ENCODE measurements at places on chromosomes 16 and 17. TPM values are rescaled to one million over a fixed set of nuclear protein-coding genes. Genes with fewer than 3 reads are reported as not detected.

RCVRN gene
- polyA plus RNA-seq, result 0.17 TPM

SLC13A2 gene
- 7.1 TPM for polyA plus RNA-seq

HIGD1B gene
- polyA plus RNA-seq, result 1.0 TPM

DNA sequence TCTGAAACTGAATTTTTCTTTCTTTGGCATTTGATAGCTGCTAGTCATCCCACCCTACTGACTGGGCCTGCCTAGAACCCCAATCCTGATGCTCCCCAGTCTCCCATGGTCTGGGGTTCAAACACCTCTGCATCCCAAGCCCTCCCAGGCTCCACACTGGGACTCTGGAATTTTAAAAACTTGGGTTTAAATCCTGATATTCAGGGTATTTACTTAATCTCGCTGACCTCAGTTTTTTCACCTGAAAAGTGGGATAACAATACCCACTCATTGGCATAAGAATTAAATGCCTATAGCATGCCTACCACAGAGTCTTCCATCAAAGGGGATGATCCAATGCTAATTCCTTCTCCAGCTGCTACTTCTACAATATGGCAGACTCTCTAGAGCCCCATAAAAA, 264.4 kb downstream of the NPIPA8 start:
- DNase-seq, result no peak

DNA sequence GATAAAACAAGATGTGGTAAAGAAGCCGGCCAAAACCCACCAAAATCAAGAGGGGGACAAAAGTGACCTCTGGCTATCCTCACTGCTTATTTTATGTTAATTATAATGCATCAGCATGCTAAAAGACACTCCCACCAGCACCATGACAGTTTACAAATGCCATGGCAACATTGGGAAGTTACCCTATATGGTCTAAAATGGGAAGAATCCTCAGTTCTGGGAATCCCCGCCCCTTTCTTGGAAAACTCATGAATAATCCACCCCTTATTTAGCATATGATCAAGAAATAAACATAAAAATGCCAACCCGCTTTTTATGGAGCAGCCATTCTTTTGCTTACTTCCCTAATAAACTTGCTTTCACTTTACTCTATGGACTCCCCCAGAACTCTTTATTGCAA, 25.6 kb downstream of the CMTR2 start:
- no peak for DNase-seq

TMIGD1 gene
- polyA plus RNA-seq, result 0.80 TPM

- DNase-seq, result no peak
Measured at GRCh38 chr16:63581570-63581969, 1540.3 kb downstream of the CDH11 start.

QRICH2 gene
- 5.6 TPM for polyA plus RNA-seq

NAA60 gene
- polyA plus RNA-seq, result 78.9 TPM

Measured in right renal pelvis (tissue), 4 donors.